ENCODE measurements at places on chromosomes 2 and 18.

DNA sequence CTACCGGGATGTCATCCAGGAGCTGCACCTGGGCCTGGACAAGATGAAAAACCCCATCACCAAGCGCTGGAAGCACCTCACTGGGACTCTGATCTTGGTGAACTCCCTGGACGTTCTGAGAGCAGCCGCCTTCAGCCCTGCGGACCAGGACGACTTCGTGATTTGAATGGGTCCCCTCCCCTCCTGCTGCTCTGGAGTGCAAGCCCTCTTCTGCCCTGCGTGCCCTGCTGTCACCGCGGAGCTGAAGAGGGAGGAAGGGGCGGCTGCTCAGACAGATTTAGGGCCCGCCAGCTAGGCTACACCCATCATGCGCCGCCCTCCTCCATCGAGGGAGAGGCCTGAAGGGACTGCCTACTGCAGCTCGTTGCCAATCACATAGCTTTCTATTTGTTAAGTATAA is 101.8 kb downstream of the SH3BP4 start:
- DNase-seq: no peak

- DNase-seq: no peak
Measured at GRCh38 chr2:165687426-165688002, 106.5 kb downstream of the GALNT3 start.

GRCh38 chr18:5298156-5298852 is 2.8 kb upstream of the ZBTB14 start:
- no peak for DNase-seq

DNA sequence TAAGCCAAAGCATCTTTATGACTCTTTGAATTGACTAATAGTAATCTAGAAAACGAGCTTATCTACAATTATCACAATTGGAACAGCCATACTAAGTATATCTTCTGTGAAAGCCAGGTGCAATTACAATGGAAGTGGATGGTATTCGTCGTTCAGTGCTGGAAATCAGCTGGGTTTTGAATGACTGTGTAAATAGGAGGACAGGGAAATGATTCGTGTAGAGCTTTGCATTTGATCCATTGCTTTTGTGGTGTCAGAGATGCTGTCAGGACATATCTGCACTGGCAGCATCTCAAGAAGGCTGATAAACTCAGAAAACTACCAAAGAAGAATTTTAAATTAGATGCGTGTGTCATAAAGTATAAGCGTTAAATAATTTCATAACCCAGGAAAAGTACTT is 187.1 kb downstream of the ZNF407 start:
- no peak for DNase-seq

DNA sequence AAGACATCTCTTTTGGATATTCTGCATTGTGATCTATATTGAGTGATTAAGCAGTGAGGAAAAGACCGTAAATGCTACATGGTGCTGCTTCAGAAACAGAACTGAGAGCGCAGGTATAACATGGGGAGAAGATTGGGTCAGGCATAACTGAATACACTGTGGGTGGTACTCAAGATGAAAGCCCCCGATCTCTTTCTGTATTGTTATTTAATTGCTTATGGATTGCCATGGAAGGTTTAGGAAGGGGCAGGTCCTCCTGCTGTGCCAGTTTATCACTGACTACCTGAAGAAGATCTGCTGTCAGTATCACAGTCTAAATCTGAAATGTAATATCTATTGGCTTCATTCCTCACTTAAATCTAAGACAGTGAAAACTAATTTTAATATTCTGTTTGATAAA is 1568.7 kb upstream of the CELF4 start:
- DNase-seq: no peak

DNA sequence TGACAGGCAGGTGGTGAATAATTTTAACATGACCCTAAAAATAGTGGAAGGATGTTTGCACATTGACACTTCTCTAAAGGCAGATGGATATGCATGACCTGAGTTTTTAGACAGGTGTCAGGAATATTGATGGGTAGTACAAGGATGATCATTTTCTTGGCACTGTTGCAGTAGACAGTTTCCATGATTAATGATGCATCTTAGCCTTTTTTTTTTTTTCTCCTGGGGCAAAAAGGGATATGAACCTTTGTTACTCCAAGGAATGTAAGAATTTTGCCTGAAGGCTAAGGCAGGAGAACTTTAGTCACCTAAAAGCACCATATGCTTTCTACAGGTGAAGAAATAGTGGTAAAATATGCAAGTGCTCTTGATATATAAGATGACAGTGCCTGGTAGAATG is 136.3 kb upstream of the CAVIN2 start:
- DNase-seq: no peak

GRCh38 chr2:104975371-104975770 is 62.5 kb upstream of the MRPS9 start:
- DNase-seq: no peak

Measured in stimulated activated CD4-positive, alpha-beta T cell treated with anti-CD3 and anti-CD28 coated beads, Interleukin-2, amount 100 ng/mL, for 24 hours (primary cell).